ENCODE measurements at places on chromosomes 5 and 9.

DNA sequence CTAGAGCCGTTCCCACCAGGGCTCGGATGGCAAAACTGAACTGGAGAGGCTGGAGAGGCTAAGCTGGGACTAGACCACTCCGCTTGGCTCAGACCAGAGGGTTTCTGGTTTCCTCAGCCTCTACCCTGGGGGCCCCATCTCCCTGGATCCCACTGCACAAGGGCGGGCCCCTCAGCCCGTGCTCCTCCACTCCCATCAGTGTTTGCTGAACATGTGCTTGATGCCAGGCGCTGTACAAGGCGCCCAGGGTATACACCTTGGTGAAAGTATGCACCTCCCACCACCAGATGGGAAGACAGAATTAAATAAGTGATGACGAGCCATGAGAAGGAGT lies 18.0 kb downstream of the GPX3 start:
- DNase-seq, result no peak

DNA sequence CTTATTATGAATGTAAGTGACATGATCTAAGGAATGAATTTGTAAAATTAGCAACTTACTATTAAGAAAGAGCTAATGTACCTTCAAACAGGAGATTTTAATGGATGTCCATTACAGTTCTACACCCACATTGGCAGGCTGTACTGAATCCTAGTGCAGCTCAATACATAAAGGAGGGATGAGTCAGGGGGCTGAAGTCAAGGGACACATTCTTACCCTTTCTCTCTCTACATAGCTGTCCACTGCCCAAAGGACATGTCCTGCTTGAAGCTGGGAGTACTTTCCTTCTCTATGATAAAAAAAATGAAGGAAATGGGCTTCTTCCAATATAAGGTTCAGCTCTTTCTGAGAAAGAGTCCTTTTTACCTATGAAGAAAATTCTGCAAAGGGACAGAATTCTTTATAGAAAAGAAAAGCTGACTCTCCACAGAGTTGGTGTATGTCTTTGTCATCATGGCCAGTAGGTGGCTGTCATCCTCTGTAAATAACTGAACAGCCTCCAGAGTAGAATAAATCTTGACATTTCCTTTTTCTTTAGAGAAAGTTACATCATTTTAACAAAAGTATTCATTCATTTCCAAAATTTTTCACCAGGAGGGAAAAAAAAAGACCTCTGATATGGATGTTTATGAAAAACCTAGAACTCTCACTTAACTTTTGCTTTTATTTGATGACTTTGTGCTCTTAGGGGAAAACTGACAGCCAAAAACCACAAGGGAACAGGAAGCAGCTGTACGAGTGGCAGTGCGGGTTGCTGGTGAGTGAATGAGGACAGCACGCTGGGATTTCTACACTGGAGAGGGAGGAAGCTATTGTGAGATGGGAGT lies 13.1 kb upstream of the IFNA14 start:
- peak; percentile 45 for DNase-seq

DNA sequence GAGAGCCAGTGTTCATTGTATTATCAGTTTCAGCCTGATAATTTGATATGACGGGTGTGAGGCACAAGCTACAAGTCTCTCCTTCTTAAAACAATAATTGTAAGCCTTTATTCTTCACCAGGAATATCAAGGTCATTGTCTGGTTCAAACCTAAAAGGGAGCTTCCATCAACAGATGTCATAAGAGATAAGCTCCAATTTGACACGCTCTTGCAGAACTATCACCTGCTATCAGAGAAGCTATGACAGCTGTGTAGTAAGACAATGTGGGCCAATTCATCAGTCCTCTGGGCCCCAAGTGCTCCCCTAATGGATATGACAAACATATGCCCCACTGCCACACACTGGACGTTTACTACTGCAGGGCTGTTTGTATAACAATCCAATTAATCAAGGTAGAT lies 1010.2 kb upstream of the DMAC1 start:
- DNase-seq, result no peak

DNA sequence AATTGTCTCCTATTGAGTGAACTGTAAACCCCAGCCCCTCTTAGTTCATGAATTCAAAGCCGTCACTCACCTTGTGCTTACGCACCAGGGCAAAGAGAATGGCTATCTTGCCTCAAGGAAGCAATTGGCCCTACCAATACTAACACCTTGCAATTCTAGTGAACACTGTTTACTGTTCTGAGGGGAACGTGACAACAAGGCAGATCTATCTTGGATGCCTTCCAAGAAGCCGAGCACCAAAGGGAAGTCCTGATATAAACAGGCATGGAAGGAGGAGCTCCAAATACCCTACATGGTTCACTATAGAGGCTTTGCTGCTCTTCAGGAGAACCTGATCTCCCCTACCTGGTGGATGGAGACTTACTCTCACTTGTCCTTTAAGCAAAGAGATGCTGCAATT lies 1.7 kb upstream of the PLPPR1 start:
- no peak for DNase-seq

GRCh38 chr5:16992444-16992843 lies 56.4 kb upstream of the MYO10 start:
- no peak for DNase-seq

DNA sequence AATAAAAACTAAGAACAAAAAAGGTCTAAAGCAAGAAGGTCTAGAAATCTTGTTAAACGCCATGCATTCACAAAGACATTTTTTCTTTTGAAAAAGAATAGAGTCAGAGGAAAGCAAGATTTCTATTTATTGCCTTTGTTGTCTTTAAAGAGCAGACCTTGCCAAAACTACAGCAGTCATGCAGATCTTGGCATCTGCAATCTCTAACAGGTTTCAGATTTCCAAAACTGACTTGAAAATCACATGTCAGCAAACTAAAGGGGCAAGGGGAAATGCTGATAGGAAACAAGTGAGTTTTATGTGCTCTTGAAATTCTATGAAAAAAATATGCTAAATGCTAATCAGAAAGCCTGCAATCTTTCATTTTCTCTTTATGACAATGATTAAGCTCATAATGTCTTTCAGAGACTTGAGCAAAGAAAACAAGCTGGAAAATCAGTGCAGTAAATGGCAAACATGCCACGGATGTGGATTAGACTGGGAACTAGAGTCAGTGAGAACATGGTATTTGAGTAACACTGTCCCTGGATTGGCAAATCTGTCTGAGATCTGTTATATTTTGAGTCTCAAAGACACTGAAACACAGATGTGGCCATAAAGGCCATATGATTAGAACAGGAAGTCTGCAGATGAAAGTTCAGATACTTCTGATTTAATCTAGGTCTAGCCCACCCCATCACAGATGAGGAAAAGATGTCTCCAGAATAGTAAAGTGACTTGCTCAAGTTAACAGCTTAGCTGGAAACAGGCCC lies 361.4 kb upstream of the RPS23 start:
- DNase-seq, result no peak

- peak; percentile 97 for DNase-seq
Measured at GRCh38 chr9:14277244-14277643, 36.7 kb downstream of the NFIB start.

- DNase-seq, result no peak
Measured at GRCh38 chr9:123712399-123712798, 217.5 kb downstream of the DENND1A start.

- peak; percentile 81 for DNase-seq
Measured at GRCh38 chr9:85172001-85172978, 502.8 kb downstream of the NTRK2 start.

- no peak for DNase-seq
Measured at GRCh38 chr5:136768457-136768856, 403.1 kb upstream of the TRPC7 start.

DNA sequence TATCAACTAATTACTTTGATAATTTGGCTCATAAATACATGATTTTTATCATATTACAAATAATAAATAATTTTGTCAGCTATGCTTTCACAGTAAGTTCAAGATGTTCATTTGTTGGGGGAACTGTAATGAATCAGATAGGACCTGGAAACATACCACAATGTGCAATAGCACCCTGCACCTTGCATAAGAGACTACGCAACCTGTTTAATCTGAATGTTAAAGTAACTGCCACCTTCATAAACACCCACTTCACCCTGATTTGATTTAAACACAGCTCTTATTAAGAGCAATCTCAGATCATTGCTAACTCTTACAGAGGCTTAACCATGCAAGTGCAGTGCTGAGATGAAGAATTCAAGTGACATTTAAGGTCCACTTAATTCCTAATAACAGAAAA lies 69.1 kb upstream of the GABRA1 start:
- DNase-seq, result no peak

GRCh38 chr9:119795395-119795794 lies 426.2 kb upstream of the BRINP1 start:
- no peak for DNase-seq

- no peak for DNase-seq
Measured at GRCh38 chr5:1723957-1724821, 75.4 kb downstream of the MRPL36 start.

DNA sequence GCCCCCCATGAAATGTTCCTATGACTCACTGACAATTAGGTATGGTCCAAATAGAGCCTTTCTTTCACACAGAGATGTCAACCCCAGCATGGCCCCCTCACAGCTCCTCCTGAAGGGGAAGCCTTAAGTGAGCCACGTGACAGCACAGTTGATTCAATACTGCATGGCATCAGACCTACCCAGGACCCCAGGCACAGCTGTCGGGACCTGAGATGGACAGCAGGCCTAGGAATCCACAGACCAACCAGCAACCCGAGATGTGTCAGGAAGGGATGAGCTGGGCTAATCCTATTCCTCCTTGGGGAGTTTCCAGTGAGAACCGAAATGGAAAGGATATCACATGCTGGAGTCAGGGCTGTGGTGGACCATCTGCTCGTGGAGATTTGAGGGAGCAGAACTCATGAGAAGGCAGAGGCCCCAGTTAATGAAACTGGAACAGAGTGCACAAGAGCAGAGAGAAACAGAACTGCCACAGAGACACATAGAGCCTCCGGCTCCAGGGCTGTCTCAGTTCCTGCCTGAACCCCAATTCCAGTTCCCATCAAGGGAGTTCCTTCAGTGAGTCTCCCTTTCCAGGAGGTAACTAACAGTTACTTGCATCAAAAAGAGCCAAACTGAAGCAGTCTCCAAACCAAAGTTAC lies 42.1 kb upstream of the SMIM23 start:
- no peak for DNase-seq

DNA sequence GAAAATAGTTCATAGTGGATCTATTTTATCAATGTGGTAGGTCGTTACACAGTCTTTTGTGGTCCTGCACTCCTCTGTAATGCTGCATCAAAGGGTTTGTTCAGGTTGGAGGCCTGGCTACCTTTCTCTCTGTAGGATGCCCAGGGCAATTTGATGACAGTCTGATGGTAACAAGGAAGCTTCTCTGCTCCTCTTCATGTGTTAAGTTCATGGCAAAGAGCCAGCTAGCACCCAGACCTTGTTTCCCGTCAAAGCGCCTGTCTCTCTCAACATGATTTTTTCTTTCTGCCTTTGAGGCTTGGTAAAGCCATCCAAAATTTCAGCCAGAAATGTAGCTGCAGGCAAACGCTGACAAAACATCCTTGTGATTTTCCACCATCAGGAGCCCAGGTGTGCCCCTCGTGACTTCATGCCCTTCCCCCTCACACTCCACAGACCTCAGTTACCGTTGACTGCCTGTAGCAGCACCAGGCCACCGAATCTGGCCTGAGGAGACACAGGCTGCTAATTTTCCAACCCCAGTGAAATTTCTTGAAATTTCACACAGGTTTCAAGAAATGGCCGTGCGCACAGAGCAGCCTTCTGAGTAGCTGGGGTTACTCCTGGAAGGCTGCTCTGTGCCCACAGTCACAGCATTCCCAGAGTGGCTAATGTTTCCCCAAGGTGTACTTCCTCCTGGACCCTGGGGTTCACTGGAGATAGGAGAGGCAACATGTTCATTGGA lies 292.7 kb downstream of the CWC27 start:
- DNase-seq, result no peak

GRCh38 chr9:99253134-99253533 lies 31.1 kb downstream of the SEC61B start:
- DNase-seq, result no peak

- DNase-seq, result peak; percentile 68
Measured at GRCh38 chr5:59483971-59484472, 409.5 kb downstream of the PDE4D start.

- peak; percentile 49 for DNase-seq
Measured at GRCh38 chr9:5269249-5269715, 35.2 kb downstream of the RLN2 start.

GRCh38 chr5:53333160-53333559 lies 147.3 kb upstream of the FST start:
- DNase-seq, result peak; percentile 93

DNA sequence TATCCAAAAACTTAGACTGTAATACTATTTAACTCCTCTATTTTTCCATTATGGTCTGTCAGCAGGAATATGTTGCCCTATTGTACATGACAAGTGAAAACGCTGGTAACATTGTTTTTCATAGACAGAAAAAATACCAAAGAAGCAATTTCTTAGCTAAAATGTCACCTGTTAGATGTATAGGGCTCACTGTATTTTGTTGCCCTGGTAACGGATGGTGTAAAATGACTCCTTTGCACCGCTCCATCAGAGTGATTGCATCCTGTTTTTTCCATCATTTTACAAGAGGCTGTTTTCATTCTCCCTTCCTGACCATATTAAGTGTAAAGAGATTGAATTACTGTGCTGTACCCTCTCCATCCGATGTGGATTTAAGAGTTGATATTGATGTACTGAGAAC lies 460.1 kb upstream of the TLE4 start:
- DNase-seq, result no peak
